ENCODE measurements at places on chromosomes 5 and 9.

DNA sequence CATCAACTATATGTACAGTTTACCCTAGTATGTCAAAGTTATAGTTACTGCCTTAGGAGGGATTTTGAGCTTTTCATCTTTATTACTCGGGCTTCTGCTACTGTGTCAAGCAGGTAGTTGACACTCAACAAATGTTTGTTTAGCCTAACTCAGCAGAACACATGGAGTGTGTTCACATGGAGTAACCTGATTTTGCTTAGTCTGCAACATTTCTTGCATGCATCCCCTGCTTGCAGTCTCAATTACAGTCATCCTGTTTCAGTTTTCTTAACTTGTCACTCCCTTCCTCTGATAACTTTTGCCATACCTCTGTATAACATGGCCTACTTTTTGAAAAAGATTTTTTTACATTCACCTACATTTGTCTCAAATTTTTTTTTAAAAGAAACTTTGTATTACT lies 135.5 kb downstream of the NMUR2 start:
- DNase-seq, result no peak

DNA sequence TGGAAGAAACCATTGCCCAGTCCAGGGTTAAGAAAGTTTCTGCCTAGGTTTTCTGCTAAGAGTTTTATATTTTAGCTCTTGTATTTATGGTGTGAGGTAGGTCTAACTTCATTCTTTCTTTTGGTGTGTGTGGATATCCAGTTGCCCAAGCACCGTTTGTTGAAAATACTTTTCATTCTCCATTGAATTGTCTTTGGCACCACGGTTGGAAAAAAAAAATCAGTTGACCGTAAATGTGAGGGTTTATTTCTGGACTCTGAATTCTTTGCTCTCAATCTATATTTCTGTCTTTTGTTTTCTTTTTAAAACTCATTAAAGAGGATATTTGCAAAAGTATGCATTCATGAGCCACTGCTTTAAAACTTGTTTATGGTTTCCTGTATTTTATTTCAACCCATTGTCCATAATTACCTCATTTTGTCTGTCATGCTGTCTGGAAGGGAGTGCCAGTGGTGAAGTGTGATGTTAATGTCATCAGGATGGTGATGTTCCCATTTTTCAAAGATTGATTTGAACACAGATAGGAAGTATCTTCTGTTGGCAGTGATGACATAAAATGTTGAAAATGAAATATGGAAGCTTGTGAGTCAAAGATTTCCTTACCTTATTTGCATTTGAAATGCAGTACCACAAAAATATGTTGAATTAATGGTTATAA lies 33.9 kb downstream of the HABP4 start:
- DNase-seq, result no peak

DNA sequence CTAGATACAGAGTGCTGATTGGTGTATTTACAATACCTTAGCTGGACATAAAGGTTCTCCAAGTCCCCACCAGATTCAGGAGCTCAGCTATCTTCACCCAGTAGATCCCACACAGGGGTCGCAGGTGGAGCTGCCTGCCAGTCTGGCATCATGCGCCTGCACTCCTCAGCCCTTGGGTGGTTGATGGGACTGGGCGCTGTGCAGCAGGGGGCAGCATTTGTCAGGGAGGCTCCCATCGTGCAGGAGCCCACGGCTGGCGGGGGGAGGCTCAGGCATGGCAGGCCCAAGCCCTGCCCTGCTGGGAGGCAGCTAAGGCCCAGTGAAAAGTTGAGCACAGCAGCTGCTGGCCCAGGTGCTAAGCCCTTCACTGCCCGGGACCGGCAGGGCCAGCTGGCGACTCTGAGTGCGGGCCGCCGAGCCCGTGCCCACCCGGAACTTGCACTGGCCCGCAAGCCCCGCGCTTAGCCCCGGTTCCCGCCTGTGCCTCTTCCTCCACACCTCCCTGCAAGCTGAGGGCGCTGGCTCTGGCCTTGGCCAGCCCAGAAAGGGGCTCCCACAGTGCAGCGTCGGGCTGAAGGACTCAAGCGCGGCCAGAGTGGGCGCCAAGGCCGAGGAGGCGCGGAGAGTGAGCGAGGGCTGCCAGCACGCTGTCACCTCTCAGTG lies 314.1 kb upstream of the ATP10B start:
- DNase-seq, result no peak

- DNase-seq, result no peak
These were observed 125.8 kb downstream of the MYO10 start for GRCh38 chr5:16810208-16810854.

GRCh38 chr9:121634329-121635261 lies 16.8 kb upstream of the DAB2IP start:
- peak; percentile 58 for DNase-seq

DNA sequence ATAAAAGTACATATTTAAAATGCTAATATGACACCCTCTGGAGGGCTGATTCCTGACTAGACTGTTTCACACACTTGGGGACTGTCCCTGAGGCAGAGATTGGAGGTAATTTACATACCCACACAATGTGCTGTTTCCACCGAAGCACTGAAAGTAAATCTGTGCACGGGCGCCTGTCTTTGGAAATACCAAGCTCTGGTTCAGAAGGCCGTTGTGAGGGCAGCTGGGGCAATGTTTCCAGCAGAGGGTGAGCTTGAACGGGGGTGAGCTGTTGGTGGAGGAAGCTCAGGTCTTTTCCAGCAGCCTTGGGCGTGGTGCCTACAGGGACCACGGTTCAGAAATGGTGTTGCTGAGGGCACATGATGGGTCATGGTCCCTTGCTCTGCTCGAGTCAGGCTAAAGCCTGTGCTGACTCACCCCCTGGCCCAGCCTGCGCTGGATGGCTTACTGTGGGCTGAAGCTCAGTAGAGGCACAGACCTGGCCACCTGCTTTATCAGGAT lies 25.8 kb upstream of the HMCN2 start:
- no peak for DNase-seq

DNA sequence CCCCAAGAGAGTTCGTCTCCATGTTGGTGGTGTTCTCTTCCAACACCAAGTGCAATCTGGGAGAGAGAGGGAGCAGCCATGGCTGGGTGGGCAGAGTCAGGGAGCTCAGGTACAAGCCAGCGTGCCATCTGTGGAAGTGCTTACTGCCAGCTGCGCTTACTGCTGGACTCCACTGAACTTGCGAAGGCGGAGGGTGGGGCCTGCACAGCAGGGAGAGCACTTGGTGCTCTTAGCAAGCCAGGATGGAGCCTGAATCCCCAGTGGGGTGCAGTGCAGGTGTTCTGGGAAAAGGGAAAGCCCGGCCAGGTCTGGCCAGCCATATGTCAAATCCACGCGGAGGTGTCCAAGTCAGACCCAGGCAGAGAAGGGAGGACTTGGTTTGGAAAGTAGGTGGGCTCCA lies 142.0 kb downstream of the FANCC start:
- no peak for DNase-seq

DNA sequence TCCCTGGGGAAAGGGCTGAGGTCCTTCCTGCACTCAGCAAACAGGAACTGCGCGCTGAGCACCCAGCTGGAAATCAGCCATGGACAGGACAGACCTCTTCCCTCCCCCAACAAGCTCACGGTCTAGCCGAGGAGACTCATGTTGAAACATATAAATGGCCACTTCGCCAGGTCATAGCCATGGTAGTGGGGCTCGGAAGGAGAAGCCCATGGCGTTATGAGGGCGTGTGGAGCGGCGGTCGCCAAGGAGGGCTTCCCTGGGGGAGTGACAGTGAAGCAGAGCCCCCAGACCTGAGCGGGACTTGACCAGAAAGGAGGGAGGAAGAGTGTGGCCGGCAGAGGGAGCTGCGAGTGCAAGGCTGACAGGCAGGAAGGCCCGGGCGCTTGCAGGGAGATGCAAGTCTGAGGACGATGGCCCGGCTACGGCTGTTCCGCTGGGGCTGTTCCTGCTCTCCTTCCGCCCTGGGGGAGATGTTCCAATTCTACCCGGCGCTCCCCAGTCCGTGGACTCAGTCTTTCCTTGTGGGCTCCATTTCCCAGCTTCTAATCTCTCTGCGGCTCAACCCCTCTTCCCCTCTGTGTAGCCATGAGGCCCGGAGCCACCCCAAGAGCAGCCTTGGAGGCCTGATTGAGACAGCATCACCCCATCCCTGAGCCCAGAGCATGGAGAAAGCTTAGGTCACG lies 43.9 kb upstream of the PRRC2B start:
- peak; percentile 89 for DNase-seq

DNA sequence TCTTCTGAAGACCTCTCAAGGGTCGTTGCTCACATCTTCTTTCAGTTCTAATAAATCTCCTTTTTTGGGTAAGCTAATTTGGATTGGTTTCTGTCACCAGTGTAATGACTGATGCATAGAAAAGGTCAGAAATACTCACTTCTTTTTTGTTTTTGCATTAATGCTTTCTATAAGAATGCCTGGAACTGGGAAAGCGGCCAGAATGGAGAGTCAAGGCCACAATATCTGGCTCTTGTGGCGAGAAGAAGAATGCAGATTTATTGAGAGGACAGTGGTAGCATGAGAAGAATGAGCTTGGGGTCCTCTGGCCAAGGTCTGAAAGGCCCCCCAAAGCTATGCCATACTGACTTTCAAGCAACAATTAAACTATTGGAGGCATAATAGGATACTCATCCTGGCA lies 88.0 kb upstream of the SLC12A2 start:
- no peak for DNase-seq

DNA sequence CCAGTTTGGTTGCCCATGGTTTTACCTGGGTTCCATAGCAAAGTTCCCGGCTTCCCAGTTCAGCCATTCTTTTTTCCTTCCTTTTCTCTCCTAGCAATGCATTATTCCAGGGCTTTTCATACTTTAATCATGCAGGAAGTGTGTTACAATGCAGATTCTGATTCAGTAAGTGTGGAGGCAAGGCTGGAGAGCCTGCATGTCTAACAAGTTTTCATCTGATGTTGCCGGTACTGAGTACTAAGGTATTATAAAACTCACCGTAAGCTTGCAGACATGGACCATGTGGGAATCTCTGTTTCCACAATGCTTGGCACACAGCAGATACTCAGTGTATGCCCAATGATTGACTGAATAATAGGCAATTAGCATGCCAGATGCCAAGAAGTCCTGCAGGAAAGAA lies 102.9 kb upstream of the SHB start:
- DNase-seq, result no peak

DNA sequence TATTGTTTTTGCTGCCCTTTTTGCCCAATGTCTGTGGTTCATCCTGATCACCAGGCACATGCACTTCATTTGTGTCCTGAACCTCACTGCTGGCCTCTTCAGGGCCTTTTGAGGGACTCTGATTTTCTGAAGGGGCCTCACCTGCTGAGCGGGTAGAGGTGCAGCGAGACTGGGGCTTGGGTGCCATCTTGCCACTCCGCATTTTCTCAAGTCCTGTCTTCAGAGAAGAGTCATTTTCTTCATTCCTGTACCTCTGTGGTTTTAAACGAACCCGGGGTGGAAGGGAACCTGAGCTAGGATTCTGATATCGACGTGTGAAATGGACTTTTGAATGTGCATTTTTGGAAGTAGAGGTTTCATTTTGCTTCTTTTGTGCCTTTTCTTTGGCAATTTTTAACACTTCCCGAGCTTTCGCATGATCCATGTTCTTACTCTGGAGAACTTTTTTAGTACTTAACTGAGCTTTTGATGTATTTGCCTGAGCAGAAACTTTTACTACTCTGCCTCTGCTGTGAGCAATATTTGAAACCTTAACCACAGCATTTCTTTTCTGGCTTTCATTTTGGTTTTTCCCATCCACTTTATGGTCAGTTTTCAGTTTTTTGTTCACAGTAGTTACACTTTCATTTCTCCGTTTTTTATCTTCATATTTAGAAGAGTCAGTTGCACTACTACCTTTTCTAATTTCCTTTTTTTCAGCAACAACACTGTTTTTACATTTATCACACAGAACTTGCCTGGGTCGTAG lies 26.1 kb downstream of the PWWP2A start:
- DNase-seq, result no peak

DNA sequence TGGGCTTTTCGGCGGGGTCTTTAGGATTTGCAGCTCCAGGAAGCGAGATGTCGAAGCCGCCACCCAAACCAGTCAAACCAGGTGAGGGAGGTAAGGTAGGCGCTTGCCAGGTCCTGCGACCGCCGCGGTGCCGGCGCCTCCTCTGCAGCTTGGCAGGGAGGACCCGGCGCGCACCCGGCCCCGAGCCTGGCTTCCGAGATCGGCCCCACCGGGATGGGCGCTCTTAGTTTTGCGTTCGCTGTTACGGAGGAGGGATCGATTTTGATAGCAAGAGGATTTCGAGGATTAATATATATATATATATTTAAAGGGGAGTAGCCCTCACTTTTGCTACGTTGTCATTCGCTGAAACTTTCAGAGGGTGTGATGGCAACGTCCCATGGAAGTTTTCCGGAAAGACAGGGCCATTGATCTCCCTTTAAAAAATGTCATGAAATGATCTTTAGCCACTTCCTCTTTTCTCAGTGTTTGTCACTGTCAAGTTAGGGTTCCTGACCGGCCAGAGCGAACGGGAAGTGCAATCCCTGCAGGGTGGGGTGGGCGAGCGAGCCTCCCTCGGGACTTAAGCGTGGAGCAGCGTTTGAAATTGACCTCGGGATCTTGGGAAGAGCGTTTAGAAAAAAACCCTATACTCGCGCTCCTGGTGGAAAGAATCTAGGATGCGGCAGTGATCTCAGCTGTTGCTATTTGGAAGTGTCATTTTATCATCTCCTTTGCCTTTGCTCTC lies 495 bp downstream of the OSTF1 start:
- peak; percentile 92 for DNase-seq

DNA sequence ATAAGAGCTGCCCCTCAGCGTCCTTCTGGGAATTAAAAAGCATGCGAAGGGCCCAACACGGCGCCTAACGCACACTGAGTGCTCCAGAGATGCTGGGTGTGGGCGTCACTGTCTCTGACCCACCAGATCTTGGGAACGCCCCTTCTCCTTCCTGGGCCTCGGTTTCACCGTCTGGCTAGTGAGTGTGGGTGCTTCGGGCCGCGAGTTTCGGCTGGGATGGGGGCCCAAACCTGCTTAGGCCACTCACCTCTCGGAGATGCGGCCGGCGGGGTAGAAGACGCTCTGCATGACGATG lies 3.7 kb downstream of the PIP5KL1 start:
- no peak for DNase-seq

DNA sequence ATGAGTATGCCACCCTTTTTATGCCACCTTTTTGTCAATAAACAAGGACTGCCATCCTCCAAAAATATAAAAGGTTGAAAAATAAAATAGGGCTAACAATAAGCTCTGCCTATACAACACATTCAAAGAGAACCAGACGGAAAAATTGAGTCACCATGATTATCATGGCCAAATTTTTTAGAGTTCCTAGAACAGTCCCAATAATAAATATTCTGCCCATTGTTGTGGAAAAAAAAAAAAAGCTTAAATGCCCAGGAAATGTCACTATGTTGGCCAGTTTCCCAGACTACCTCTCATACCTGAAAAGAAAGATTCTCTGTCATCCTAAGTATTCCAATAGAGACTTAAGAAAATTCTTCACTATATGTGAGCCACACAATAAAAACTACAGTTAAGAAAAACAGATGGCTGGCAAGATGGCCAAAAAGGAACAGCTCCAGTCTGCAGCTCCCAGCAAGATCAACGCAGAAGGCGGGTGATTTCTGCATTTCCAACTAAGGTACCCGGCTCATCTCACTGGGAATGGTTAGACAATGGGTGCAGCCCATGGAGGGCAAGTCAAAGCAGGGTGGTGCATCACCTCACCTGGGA lies 149.0 kb downstream of the TMEM161B start:
- no peak for DNase-seq
